ENCODE measurements at places on chromosomes 5 and 9.

DNA sequence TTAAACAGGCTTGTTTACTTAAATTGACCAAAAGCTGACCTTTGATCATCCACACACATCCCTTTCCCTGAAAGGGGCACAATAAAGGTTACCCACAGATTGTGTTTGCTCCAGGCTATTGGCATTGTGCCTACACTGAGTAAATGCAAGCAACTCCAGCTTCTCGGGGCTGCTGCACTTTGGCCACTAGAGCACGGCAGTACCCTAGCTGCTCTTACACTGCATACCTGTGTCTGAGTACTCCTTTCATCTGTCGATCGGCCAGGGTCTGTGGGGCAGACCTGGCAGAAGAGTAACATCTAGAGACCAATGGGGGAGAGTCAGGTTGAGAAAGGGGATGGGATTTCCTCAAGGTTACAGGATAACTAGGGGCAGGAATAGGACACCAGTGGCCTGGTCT lies 281.9 kb upstream of the NMUR2 start:
- no peak for DNase-seq

DNA sequence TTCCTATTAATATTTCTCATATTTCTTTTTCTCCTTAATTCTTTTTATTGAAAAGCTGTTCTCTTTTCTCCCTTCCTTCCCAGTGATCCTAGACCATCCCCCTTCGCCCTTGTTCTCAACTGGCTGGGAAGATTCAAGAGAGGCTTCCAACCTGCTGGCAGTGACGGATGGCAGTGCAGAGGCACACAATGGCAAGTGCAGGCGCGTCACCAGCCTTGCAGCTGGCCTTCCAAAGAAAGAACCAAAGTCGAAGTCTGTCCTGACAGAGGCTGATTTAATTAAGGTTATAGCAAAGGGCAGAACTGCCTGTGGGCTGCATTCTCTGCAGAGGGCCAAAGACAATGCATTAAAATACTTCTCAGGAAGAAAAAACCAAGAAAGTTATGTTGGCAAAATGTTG lies 7.4 kb downstream of the CEMIP2 start:
- DNase-seq: no peak

- DNase-seq: no peak
Measured at GRCh38 chr5:142156839-142157463, 48.4 kb downstream of the NDFIP1 start.

GRCh38 chr5:133799571-133800237 lies 168.7 kb downstream of the C5orf15 start:
- DNase-seq: peak; percentile 16

GRCh38 chr5:136655468-136655867 lies 290.1 kb upstream of the TRPC7 start:
- DNase-seq: no peak

DNA sequence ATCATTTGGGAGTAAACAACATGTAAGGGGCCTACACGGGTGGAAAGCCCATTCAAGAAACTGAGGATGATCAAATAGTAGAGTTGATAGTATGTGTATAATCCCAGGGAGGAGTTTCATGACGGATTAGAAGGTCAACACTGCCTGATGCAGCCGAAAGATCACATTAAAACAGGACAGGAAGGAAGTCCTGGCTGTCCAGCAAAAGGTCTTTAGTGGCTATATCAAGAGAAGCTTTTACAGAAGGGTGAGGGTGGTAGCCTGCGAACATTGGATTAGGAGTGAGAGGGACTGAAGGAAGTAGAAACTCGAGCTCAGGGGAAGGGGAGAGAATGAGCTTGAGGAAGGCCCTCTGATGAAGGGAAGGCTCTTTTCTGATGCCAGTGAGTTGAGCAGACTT lies 36.0 kb downstream of the DOCK8 start:
- no peak for DNase-seq

GRCh38 chr9:101354143-101354764 lies 30.6 kb downstream of the BAAT start:
- no peak for DNase-seq

DNA sequence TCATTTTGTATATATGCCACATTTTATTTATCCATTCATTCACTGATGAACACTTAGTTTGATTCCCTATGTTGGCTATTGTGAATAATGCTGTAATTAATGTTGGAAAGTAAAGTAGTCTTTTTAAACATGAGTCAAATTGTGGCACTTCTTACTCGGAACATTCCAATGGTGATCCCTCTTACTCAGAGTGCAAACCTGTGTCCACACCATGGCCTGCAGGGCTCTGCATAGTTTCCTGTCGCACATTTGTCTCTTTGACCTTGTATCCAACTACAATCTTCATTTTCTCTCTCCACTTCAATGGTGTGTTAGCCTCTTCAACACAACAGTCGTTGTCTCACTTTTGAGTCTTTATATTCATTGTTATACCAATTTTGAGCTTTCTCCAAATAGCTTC lies 98.1 kb upstream of the PAPPA start:
- DNase-seq: no peak

- DNase-seq: no peak
Measured at GRCh38 chr9:116212986-116213692, 59.5 kb downstream of the PAPPA start.

- DNase-seq: no peak
Measured at GRCh38 chr9:73050065-73050816, 97.4 kb upstream of the ALDH1A1 start.

- no peak for DNase-seq
Measured at GRCh38 chr9:136286359-136286986, 17.4 kb downstream of the CCDC187 start.

GRCh38 chr9:122007837-122008236 lies 85.3 kb downstream of the TTLL11 start:
- DNase-seq: no peak

DNA sequence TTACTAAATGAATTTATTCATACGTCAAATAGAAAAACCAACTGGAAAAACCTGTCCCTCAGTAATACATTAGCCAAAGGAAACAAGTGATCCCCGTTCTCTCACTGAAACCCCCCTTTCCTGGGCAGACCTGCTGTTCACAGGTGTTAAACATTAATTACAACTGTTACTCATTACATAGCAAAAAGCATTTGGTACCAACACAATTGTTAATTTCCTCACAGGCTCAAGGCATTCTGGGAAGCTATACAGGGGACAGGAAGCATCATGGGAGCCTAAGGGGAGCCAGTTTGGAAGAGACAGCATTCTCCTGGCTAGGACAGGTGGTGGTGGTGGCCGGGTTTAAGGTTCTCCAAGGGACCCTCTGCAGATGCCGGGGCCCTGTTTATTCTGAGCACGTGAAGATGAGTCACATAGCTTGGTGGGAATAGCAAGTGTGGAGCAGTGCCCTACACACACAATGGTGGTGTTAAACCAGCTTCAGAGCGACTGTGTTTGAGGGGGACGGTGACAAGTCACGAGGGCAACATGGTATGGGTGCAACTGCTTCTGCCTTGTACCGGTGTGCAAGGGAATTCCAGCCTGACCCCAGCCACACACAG lies 62.6 kb upstream of the SLC25A51 start:
- DNase-seq: no peak

DNA sequence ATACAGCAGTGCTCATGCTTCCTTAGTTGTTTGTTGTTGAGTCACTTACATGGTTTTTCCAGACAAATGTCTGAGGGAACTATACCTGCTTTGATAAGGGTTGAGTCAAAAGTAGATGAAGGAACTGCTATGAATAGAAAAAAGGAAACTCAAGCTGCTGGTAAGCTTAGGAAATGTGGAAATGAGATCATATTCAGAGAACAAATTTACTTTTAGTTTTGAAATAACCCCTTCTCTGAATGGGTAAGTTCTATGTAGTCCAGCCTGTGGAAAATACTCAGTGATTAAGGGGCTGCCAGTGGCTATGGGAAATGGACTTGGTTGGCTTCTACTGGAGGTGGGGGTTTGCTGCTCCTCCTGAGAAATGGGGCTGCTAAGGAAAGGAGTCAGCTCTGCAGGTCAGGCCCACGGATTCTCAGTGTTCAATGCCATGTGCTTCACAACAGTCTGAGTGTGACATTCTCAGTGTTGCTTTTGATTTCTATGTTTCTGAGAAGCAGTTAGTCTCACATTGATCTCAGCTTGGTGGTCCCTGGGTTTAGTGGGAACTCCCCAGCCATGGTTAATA lies 47.7 kb upstream of the GLRX start:
- no peak for DNase-seq

- DNase-seq: no peak
Measured at GRCh38 chr9:80932181-80932580, 757.2 kb downstream of the TLE1 start.

DNA sequence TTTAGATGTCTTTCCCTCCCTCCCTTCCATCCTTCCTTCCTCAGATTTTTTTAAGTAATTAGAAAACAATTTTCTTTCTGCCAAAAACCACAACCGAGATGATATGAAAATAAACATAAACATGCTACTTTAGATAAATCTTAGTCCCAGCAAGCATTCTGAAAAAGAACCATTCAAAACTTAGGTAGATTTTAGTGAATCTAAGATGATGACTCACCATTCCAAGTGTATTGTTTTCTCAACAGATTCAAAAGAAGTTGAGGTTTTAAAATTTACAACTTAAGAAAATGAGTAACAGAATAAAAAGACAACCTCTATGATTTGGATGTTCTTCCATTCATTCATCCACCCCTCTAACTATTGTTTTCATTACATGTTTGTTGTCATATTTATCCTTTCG lies 465.1 kb downstream of the PDE4D start:
- no peak for DNase-seq

- no peak for DNase-seq
Measured at GRCh38 chr9:95649801-95650213, 133.0 kb upstream of the PTCH1 start.

GRCh38 chr5:68873198-68873597 lies 220.6 kb upstream of the SLC30A5 start:
- no peak for DNase-seq

GRCh38 chr5:160772854-160773253 lies 79.2 kb downstream of the ATP10B start:
- no peak for DNase-seq

DNA sequence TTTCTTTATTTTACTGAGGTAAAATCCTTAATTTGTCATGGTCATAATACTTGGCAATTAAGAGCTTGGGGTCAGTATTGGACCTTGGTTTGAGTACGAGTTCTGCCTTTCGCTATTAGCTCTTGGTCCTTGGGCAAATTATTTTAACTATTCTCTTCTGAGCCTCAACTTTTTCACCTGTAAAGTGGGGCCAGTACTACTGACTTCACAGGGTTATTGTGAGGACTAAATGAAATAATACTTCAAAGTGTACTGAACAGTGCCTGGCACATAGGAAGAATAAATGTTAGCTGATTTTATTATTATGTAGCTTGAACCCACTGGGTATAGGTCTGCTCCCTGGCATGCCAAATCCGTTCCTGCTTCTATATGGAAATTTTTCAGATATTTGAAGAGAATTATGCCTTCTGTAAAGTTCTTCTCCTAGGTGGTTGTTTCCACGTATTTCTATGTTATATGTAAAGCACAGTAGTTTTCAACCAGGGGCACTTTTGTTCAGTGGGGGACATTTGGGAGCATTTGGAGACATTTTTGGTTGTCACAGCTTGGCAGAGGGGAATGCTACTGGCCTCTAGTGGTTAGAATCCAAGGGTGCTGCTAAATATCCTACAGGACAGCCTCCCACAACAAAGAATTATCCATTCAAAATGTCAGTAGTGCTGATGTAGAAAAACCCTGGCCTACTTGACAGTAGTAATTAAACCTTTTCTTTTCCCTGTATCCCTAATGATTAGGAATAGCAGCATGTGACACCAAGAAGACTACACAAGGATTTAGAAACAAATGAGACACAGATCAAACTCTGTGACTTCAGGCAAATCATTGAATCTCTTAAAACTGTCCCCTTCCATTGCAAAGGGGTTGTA lies 4.5 kb downstream of the RCL1 start:
- no peak for DNase-seq

- no peak for DNase-seq
Measured at GRCh38 chr9:122364783-122365150, 6.1 kb upstream of the PTGS1 start.

DNA sequence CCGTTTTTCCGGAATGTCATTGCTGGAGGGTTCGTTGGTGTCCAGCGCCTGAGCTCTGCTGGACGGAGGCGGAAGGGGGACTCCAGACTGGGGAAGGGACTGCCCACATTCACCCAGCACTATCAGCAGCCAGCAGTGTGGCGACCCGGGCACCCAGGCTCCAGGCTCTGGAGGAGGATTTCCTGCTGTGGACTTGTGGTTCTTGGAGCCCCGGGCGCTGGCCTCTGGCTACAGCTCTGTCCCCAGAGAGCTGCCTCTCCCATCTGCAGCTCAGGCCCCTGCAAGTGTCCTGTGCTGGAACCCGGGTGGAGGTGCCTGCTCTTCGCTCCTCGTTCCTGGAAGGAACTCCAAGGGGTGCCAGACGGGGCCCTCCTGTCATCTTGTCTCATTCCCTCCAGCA lies 152.6 kb downstream of the RGS3 start:
- no peak for DNase-seq

DNA sequence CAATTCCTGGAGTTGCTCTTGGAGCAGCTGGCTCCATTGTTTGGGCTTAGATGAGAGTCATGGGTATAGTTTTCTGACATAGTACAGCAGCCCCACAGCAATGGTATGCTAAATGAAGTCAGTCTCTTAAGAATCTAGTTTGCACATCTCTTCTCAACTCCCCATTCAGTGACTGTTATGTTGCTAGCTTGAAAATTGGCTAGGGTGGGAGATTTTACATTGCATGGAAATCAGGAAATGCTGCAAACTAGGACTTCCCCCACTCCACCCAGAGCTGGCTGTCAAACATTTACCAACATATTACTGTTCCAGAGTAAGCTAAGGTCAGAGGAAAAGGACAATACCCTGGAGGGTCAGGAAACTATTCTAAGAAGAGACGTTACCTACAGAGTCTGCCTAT lies 17.6 kb upstream of the FCHO2 start:
- DNase-seq: no peak

- DNase-seq: no peak
Measured at GRCh38 chr5:58940446-58940845, 357.6 kb downstream of the RAB3C start.
